CD4-positive, CD25-positive, alpha-beta regulatory T cell (primary cell): ENCODE measurements at places on chromosomes 5 and 9.
A peak's percentile ranks its signal among the peaks of the same experiment; 100 is the strongest.

GRCh38 chr9:129854588-129855110 is 19.4 kb downstream of the USP20 start:
- DNase-seq: no peak

DNA sequence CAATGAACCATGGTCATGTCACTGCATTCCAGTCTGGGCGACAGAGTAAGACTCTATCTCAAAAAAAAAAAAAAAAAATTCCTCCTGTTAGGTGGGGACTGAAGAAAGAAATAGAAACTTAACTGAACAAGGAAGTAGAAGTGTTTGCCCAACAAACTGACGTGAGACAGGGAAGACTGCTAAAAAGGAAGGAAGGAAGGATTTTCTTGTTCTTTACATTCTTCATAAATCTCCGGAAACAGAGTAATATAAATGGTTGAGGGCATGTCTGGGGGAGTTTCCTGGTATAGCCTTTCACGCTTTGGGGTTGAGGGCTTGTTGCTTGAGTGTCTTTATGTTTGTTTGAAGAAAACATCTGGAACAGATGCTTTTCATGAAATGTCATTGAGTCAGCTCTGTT is 3.1 kb downstream of the TOR1B start:
- DNase-seq: no peak

DNA sequence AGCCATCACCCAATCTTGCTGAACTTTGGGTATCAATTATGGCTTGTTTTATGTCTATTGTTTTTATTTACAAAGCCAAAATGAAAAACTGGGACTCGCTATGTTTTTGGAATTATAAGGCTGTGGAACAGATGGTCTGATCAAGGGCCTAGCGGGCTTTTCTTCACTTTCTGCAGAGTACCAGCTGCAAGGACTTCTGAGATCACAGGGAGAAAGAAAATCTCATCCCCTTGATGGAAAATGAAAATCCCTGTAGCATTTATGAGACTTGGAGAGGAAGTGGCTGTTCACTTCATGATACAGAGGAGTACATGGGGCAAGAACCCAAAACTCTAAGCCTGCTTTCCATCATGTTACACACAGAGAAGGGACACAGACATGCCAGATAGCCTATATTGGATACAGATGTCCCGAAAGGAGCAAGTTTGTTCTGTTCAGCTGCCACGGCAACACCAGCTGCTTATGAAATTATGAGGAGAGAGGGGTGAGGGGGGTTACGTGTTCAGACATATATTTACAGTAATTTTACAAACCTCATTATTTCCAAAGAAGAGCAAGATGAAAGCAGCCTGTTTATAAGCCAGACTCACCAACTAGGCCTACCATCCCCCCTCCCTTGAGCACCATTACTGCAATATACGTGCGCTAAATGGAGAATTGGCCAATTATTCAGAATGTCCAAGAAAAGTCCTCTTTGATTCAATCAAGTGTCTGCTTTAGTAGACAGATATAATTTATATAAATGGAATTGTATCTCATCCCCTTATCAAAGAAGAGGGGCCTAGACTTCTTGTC is 220.0 kb downstream of the MARCHF11 start:
- no peak for DNase-seq

DNA sequence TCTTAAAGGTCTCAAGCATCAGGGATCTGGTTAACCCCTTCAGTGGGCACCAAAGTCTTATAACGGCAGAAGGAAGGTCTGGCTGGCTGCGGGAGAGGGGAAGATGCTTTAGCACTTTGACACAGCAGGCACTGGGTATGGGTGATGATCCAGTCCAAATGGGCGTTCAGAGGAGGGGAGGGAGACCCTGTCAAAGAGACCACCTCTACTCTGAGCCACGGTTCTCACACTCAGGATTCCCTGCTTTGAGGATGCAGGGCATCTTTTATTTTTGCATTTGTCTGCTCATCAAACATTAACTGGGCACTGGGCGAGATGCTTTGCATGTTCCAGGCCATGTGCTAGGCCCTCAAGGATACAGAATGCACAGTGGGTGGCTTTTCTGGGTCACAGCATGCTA is 204.0 kb downstream of the DAB2IP start:
- DNase-seq: no peak

GRCh38 chr9:135048758-135049444 is 38.6 kb upstream of the OLFM1 start:
- DNase-seq: no peak

- DNase-seq: no peak
Observed at GRCh38 chr9:14529054-14529453, 164.2 kb downstream of the ZDHHC21 start.

DNA sequence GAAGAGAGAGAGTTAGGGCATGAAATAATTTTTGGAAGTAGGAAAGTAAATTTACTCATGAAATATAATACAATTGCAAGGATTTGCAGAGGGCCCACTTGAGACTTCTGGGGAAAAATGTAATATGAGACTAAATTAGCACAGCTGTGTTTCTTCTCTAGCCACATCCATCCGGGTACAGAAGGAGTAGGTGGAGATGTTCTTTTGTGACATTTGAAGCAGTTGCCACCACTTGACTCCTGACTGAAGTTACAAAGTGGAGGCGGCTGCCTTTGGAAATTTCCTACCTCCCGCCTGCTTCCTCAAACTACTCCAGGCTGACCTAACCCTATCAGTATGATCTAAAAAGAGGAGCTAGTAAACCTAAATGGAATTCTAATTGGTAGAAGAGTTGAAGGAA is 58.1 kb upstream of the SHISAL2B start:
- no peak for DNase-seq

DNA sequence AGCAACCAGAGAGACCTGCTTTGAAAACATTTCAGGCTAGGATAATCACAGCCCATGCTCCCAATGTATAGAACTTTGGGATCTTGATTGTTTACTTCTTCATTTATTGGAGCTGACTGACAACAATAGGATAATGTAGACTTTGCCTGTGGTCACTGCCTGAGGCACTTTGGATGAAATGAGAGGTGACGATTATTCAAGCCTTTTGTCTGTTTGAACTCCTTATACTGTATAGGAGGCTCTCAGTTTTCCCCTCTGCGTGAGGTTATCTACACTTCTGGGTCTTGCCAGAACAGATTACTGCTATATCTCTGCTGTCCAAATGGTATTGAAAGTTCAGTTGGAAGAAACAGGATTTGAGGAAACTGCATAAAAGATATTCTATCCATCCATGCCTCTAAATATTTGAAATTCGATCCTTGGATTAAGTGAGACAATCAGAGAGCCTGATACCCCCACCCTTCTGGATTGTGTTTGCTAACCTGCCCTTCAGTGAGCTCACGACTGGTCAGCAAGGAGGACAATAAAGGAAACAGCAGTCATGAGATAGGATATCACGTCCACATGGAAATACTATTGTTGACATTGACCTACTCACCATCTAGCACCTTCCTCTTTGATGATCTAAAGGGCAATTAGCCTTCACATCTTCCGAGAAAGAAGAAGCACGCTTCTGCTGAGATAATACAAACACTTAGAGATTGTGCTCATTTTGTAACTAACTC is 98.1 kb downstream of the DOCK8 start:
- no peak for DNase-seq

DNA sequence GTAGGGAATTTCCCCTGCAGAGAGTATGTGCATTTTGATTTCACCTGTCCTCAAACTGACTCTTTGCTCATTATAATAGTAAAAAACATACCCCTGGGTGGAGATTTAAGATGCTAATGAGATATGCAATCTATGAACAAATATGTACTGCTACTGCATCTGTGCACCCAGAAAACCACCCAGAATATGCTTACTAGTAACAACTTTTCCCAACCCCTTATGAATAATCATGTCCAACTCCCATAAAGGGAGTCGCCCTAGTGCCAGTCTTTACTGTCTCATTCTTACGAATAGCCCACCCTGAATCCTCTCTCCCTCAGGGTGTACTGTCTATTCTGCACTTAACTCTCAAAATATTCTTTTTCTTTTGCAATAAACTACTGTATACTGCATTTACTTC is 39.0 kb upstream of the ZFP37 start:
- DNase-seq: no peak

- DNase-seq: no peak
Observed at GRCh38 chr9:129481810-129482511, 138.9 kb downstream of the C9orf50 start.

GRCh38 chr9:21684831-21685362 is 117.5 kb upstream of the MTAP start:
- DNase-seq: no peak

DNA sequence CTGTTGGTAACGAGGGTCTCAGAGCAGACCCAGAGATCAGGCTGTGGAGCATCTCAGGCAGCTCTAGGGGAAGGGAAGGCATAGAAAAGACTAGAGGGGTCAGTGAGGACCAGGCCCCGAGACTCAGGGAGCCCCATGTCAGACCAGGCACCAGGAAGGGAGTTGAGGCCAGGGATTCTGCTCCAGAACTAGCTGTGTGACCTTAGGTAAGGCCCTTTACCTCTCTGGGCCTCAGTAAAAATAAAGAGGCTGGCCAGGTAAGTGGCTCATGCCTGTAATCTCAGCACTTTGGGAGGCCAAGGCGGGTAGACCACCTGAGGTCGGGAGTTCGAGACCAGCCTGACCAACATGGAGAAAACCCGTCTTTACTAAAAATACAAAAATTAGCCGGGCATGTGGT is 176.4 kb upstream of the IER5L start:
- no peak for DNase-seq

GRCh38 chr5:94744906-94745305 is 126.4 kb downstream of the SLF1 start:
- no peak for DNase-seq

DNA sequence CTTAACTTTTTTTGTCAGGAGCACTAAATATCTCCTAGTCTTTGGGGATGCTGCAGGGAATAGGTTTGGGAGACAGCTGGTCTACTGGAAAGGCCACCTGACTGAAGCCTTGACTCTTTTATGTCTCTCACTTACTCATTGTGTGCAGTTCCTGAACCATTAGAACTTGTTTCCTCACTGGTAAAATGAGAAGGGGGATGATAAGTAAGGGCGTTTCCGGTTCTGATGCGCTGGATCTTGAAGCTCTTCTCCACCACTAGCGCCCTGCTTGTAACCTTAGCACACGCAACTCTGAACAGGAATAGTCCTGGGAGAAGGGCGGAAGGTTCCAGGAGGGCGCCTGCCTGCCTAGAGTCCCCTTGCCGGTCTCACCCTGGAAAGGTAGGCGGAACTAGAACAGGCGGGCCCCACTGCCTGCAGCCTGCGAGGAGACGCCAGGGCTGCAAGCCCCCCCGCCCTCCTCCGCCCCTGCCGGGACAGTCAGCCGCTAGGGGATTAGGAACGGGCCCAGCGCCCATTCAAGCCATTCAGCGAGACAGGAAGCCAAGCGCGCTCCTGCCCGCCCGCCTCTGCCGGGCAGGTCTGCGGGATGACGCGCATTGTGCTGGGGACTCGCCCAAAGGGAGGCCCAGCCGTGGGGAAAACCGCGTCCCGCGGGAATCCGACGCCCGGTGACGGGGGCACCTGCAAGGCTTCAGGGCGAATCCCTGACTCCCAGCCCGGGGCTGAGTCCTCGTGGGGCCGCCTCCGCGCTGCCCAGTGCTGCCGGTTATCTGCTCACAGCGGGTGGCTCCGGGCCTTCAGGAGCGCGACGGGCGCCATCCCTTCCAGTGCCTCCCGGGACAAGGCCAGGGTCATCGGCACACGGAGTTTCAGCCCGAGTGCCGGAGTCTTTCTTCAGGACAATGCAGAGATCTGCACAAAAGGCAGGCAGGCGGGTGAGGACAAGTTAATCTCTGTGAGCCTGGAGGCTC is 44.0 kb upstream of the XPA start:
- DNase-seq: peak; percentile 6

GRCh38 chr9:99416007-99416406 is 193.9 kb downstream of the SEC61B start:
- DNase-seq: no peak

- DNase-seq: no peak
Observed at GRCh38 chr5:35171078-35171477, 59.2 kb downstream of the PRLR start.

DNA sequence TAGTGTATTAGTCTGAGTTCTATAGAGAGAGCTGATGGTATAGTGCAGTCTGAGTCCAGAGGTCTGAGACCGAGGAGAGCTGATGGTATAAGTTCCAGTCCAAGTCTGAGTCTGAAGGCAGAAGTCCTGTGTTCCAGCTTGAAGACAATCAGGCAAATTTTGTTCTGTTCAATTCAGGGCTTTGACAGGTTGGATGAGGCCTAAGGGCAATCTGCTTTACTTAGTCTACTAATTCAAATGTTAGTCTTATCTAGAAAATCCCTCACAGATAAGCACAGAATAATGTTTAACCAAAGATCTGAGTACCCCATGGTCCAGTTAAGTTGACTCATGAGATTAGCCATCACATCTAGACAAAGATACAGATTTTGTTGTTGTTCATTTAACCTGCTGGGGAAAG is 303.0 kb upstream of the KLF4 start:
- DNase-seq: no peak

GRCh38 chr9:35675732-35676392 is 2.1 kb downstream of the CA9 start:
- no peak for DNase-seq

DNA sequence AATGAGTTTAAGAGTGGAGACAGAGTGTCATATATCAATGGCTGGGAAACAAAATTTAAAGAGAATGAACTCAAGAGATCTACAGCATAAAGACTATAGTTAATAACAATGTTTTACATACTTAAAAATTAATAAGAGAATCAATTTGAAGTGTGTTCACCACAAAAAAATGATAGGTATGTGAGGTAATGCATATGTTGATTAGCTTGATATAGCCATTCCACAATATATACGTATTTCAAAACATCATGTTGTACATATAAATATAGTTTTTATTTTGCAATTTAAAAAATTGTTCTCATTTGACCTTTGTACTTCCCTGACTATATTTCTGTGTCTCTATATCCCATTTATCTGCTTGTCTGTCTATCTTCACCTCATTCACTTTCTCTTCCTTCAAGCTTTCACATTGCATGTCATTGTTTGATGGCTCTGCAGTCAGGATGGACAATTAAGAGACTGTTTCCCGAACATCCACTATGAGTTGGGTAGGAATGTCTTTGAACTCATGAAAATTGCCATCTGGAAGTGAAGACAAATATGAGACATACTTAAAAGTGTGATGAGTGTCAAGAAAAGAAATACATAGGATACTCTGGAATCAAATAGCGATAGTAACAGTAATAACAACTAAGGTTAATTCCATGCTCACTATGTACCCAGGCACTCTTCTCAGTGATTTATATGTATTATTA is 359.9 kb upstream of the ACTBL2 start:
- no peak for DNase-seq
